Cardiac muscle cell (in vitro differentiated cells and primary cell): ENCODE measurements at places on chromosomes 16 and 17. TPM values are rescaled to one million over a fixed set of nuclear protein-coding genes. Genes with fewer than 3 reads are reported as not detected.

The NPIPA8 gene
- 0.39 TPM in 1 of 2 replicates, not detected in the other for total RNA-seq

The BIRC5 gene
- total RNA-seq, result 15.0 and 65.2 TPM in 2 replicates

The RHBDL3 gene
- total RNA-seq, result 0.04 and 0.09 TPM in 2 replicates

- no peak overlapping the region for H3K27ac ChIP-seq
- DNase-seq, result no peak
These were observed 195.4 kb downstream of the KATNIP start for GRCh38 chr16:27745348-27745747.

GRCh38 chr16:2532494-2533141 lies 1.4 kb upstream of the CEMP1 start:
- DNase-seq, result peak; percentile 61
- H3K27me3 ChIP-seq, result no peaks in the 10 kb centered on the region
- peak overlapping the region; percentile 51 for H3K4me3 ChIP-seq
- H3K36me3 ChIP-seq, result peaks cover 3% of the 10 kb centered on the region
- H3K27ac ChIP-seq, result peak overlapping the region; percentile 70
- H3K4me1 ChIP-seq, result peaks cover 4% of the 10 kb centered on the region

DNA sequence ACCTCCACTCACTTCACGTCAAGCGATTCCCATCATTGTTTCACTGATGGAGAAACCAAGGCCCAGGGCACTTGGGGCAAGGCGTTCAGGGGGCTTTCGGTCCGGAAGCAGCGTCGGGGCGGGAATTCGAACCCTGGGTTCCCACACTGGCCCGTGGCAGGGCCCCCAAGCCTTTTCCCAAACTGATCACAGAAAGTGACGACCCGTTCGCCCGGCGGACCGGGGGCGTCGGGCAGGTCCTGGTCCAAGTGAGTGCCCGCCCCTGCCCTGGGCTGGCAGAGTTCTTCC lies 856 bp upstream of the MON1B start:
- H3K4me1 ChIP-seq, result peaks cover 2% of the 10 kb centered on the region
- H3K4me3 ChIP-seq, result peak overlapping the region; percentile 67
- H3K27me3 ChIP-seq, result no peaks in the 10 kb centered on the region
- no peak for DNase-seq
- no peaks in the 10 kb centered on the region for H3K36me3 ChIP-seq
- H3K27ac ChIP-seq, result peak overlapping the region; percentile 92

DNA sequence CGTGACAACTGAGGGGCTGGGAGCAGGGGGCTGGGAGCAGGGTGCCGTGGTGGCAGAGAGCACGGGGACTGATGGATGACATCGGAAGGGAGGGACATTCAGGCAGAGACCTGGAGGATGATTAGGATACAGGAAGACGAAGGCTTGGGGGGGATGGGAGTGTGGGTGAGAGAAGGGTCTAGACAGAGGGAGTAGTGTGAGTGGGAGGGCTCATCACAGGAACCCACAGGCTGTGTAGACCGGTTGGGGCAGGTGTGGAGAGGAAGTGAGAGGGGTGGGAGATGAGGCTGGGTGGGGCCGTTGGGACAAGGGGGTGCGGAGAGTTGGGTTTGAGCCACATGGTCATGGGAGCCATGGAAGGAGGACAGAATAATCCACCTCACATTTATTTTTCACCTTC lies 83.8 kb downstream of the RAP1GAP2 start:
- H3K27ac ChIP-seq, result no peak overlapping the region
- H3K36me3 ChIP-seq, result no peaks in the 10 kb centered on the region
- peaks cover 3% of the 10 kb centered on the region for H3K4me1 ChIP-seq

- no peaks in the 10 kb centered on the region for H3K27me3 ChIP-seq
- H3K27ac ChIP-seq, result peak overlapping the region; percentile 9
- no peak overlapping the region for H3K4me3 ChIP-seq
These were observed 8.1 kb downstream of the ANKRD11 start for GRCh38 chr16:89482150-89482816.

- no peak overlapping the region for H3K27ac ChIP-seq
- H3K4me1 ChIP-seq, result no peaks in the 10 kb centered on the region
- no peaks in the 10 kb centered on the region for H3K27me3 ChIP-seq
- no peak overlapping the region for H3K4me3 ChIP-seq
These were observed 317.2 kb upstream of the KCNJ16 start for GRCh38 chr17:69757688-69758430.

DNA sequence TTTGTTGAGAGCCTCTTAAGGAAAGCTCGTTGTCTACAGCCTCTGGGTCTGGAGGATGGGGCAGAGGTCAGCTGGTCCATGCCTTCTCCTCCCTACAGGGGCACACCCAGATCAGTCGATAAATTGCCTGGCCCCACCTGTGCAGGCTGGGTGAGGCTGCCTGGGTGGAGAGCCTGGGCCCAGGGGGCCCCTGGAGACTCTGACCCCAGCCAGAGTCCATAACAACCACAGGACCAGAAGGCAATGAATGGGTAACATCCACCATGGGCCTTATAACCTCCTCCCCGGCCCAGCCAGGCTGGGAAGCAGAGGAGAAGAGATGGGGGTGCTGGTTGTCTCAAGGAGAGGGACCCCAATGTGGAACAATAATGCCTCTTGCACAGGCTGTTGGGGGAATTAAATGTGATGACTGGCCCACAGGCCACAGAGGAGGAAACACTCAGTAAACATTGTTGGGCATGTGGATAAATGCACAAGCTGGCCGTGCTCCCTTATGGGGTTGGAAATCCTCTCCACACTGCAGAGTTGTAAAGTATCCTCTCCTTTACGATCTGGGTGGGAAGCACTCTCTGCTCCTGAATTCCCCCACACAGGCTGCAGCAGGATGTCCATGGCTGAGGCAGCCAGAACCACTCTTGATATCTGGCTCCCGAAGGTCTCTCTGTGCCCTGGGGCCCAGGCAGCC lies 56.7 kb upstream of the TOB1 start:
- H3K27ac ChIP-seq, result no peak overlapping the region
- no peak for DNase-seq
- H3K4me3 ChIP-seq, result no peak overlapping the region
- no peaks in the 10 kb centered on the region for H3K36me3 ChIP-seq

DNA sequence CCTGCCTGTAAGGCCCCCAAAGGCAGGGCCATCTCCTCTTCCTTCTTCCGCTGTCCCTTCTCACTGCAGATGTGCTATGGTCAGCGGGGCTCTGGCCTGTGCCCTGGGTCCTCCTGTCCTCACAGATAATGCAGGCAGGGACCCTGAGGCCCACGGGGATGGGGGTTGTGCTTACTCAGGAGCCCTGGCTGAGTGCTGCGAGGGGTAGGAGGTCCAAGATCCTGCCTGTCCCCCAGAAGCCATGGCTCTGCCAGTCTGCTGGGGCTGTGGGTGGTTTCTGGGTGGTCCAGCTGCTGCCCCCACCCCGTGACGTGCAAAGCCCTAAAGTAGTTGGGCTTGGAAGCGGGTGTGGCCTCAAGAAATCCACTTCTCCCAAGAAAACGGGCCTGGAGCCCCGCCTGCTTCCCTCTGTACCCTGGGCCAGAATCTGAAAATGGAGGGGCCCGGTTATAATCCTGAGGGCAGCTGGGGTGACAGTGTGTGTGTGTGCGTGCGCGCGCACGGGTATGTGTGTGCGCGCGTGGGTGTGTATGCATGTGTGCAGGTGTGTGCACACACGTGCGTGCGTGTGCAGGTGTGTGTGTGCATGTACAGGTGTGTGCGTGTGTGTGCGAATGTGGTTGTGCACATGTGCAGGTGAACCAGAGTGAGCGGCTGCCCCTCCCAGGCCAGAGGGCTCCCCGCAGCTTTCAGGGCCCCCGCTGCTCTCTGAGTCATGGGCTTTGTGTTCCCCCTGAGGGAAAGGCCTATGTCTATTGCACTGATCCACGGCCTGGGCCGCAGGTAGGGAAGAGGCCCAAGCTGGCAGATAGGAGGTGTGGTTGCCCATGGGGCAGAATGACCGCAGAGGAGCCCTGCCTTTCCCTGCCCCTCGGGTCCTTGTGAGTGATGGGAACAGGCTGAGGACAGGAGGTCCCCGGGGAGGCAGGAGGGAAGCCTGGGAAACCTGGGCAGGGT lies 13.8 kb downstream of the SPNS2 start:
- no peaks in the 10 kb centered on the region for H3K27me3 ChIP-seq
- H3K4me1 ChIP-seq, result peaks cover 8% of the 10 kb centered on the region
- H3K27ac ChIP-seq, result no peak overlapping the region

DNA sequence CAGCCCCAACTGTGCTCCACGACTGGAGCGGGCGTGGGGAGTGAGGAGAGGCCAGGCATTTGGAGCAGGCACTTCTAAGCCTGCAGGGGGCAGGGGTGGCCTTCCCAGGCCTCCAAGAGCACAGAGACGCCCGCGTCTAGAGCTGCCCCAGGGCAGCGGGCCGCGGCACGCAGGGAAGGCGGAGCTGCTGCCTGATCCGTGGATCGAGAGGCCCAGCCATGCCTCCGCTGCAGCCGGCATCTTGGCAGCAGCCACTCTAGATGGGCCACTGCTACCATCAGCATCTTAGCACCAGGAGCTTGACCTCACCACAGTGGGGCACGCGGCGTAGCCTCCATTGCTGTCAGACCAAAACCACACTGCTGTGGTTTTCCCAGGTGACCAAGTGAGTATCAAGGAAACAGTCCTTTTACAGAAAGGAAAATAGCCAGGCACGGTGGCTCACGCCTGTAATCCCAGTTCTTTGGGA lies 20.4 kb upstream of the WDR45B start:
- no peaks in the 10 kb centered on the region for H3K36me3 ChIP-seq
- DNase-seq, result peak; percentile 51
- H3K4me1 ChIP-seq, result peaks cover 11% of the 10 kb centered on the region

DNA sequence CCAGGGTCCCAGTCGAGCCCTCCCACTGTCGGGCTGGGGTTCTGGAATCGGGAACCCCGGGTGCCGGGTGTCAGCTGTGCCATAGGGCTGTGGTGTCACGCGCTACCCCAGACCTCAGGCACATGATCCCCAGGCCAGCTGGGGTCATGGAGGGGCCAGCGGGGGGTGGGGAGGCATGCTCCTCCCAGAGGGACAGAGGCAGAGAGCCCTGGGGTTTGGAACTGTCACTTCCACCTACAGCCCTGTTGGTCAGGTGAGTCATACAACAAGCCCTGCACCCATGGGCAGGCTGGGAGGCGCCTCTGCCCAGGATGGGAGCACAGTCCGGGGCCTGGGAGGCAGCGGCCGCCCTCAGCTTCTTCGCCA lies 63.0 kb downstream of the BAIAP2 start:
- no peaks in the 10 kb centered on the region for H3K36me3 ChIP-seq
- H3K27me3 ChIP-seq, result no peaks in the 10 kb centered on the region
- H3K4me3 ChIP-seq, result no peak overlapping the region
- H3K27ac ChIP-seq, result no peak overlapping the region
- H3K4me1 ChIP-seq, result peaks cover 41% of the 10 kb centered on the region
- DNase-seq, result no peak

The PDILT gene
- not detected in 2 replicates for total RNA-seq

- H3K27me3 ChIP-seq, result no peaks in the 10 kb centered on the region
- H3K4me3 ChIP-seq, result no peak overlapping the region
- no peak for DNase-seq
- no peaks in the 10 kb centered on the region for H3K4me1 ChIP-seq
- H3K36me3 ChIP-seq, result peaks cover 17% of the 10 kb centered on the region
These were observed 34.3 kb downstream of the LIMD2 start for GRCh38 chr17:63665527-63666214.

- peak; percentile 47 for DNase-seq
- H3K27me3 ChIP-seq, result no peaks in the 10 kb centered on the region
- peaks cover 7% of the 10 kb centered on the region for H3K4me1 ChIP-seq
- peak overlapping the region; percentile 64 for H3K27ac ChIP-seq
These were observed 10.4 kb downstream of the COG1 start for GRCh38 chr17:73203135-73203787.

DNA sequence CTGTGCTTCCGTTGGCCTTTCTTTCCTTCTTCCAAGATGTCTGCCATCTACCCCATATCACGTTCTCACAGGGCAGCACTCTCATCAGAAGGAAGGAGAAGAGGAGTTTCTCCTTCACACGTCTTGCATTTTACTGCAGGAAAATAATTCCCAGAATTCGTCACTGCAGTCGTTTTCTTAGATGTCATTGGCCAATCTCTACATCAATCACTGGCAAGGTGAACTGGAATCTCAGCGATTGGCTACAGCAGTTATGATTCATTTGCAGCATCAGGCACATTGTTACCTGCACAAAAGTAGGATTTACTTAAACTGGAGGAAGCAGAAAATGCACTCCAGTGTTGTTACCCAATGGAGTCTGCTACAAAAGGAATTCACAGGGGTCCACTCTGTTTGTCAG lies 277.2 kb upstream of the RBFOX1 start:
- DNase-seq, result no peak
- no peak overlapping the region for H3K27ac ChIP-seq
- no peaks in the 10 kb centered on the region for H3K36me3 ChIP-seq
- H3K27me3 ChIP-seq, result no peaks in the 10 kb centered on the region
- no peak overlapping the region for H3K4me3 ChIP-seq

The RNF43 gene
- total RNA-seq, result 8.6 and 8.7 TPM in 2 replicates

DNA sequence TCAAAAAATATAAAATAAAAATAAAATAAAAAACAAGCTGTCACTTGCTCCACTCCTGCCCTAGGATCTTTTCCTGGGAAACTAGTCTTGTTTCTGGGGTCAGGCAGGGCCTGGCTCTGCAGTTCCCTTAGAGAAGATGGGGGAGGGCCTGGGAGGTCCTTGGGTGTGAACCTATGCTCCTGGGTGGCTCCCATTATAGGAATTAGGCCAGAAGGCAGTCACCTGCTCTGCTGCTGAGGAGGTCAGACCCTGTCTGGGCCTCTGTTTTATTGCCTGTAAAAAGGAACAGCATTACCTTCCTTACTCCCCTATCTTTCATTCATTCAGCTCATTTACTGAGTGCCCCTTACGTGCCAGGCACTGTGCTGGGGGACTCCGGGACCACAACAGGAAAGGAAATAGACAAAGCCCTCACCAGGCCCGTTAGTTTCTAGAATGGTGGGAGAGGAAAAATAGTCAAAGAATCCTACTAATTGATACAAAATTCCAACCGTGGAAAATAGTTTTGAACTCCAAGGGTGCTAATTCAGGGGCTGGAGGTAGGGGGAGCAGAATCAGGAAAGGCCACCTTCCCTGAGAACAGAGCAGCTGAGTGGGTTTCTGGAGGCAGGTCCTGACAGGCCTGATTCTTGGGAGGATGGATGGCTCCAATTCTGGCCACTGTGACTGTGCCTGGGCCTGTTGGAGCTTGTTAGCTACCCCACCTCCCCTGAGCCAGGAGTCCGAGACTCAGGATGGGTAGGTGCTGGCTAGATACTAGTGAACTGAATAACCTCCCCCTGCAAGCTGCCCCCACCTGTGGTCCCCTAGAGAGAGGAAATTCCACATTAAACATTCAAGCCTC lies 1.3 kb upstream of the SLC46A1 start:
- no peak for DNase-seq
- H3K27ac ChIP-seq, result no peak overlapping the region
- no peak overlapping the region for H3K4me3 ChIP-seq
- no peaks in the 10 kb centered on the region for H3K4me1 ChIP-seq

The CPHXL2 gene
- not detected in 2 replicates for total RNA-seq

DNA sequence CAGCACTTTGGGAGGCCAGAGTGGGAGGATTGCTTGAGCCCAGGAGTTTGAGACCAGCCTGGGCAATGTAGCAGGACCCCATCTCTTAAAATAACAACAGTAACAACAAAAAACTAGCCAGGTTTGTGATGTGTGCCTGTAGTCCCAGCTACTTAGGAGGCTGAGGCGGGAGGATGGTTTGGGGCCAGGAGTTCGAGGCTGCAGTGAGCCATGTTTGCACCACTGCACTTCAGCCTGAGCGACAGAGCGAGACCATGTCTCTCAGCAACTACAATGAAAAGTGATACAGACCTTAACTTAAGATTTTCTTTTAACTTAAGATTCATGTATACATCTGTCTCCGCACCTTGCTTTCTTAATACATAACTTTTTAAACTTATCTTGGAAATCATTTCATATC lies 17.2 kb downstream of the NKD1 start:
- no peak overlapping the region for H3K27ac ChIP-seq
- DNase-seq, result no peak
- H3K36me3 ChIP-seq, result no peaks in the 10 kb centered on the region
- no peak overlapping the region for H3K4me3 ChIP-seq
- no peaks in the 10 kb centered on the region for H3K27me3 ChIP-seq
- no peaks in the 10 kb centered on the region for H3K4me1 ChIP-seq

GRCh38 chr17:45172541-45173286 lies 11.0 kb downstream of the HEXIM2 start:
- no peak overlapping the region for H3K4me3 ChIP-seq
- H3K27me3 ChIP-seq, result no peaks in the 10 kb centered on the region
- peak overlapping the region; percentile 79 for H3K27ac ChIP-seq

The IKZF3 gene
- total RNA-seq, result 0.04 TPM in 1 of 2 replicates, not detected in the other
